Colonic mucosa (tissue), 4 donors: ENCODE measurements at places on chromosomes 2 and 18. TPM values are rescaled to one million over a fixed set of nuclear protein-coding genes. Genes with fewer than 3 reads are reported as not detected.

The HOXD8 gene
- 4.6 TPM for total RNA-seq

- no peaks in the 10 kb centered on the region for H3K4me1 ChIP-seq
- no peaks in the 10 kb centered on the region for H3K36me3 ChIP-seq
- H3K27me3 ChIP-seq, result no peaks in the 10 kb centered on the region
- no peak overlapping the region for H3K4me3 ChIP-seq
These were observed 150.7 kb downstream of the DYSF start for GRCh38 chr2:71603851-71604725.

The UGT1A3 gene
- 1.9 TPM for total RNA-seq

DNA sequence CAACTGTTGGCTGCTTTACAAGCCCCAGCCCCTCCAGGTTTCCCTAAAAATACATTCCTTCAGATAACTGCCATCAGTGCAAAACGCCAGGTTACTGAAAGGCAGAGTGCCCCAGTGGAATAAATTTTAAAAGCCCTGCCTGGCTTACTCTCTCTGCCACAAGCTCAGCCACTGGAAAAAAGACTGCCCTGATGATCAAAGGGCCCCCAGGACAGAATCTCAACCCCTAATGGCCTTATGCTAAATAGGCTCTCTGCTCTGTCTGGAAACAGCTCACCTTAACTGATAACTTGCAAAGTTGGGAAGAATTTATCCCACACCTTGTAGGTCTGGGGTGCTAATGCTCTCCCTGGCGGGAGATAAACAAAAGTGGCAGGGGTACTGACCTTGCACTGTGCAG lies 33.9 kb downstream of the CFAP53 start:
- H3K27me3 ChIP-seq, result no peaks in the 10 kb centered on the region
- H3K4me1 ChIP-seq, result no peaks in the 10 kb centered on the region
- no peak for DNase-seq
- H3K4me3 ChIP-seq, result no peak overlapping the region
- no peak overlapping the region for H3K27ac ChIP-seq

The CNDP1 gene
- total RNA-seq, result 0.10 TPM

- H3K27me3 ChIP-seq, result no peaks in the 10 kb centered on the region
- no peaks in the 10 kb centered on the region for H3K36me3 ChIP-seq
- no peak for DNase-seq
- no peak overlapping the region for H3K4me3 ChIP-seq
These were observed 655.9 kb upstream of the SOX11 start for GRCh38 chr2:5036256-5036655.

The MGAT4A gene
- total RNA-seq, result 103 TPM

The C2orf81 gene
- total RNA-seq, result 0.62 TPM

GRCh38 chr18:79588636-79589481 lies 90.7 kb upstream of the CTDP1 start:
- H3K4me3 ChIP-seq, result no peak overlapping the region
- peak; percentile 58 for DNase-seq
- H3K27ac ChIP-seq, result no peak overlapping the region
- no peaks in the 10 kb centered on the region for H3K4me1 ChIP-seq

GRCh38 chr2:152055366-152056108 lies 43.3 kb downstream of the CACNB4 start:
- H3K4me1 ChIP-seq, result no peaks in the 10 kb centered on the region
- no peak overlapping the region for H3K4me3 ChIP-seq
- no peaks in the 10 kb centered on the region for H3K36me3 ChIP-seq

The FOXI3 gene
- not detected for total RNA-seq

DNA sequence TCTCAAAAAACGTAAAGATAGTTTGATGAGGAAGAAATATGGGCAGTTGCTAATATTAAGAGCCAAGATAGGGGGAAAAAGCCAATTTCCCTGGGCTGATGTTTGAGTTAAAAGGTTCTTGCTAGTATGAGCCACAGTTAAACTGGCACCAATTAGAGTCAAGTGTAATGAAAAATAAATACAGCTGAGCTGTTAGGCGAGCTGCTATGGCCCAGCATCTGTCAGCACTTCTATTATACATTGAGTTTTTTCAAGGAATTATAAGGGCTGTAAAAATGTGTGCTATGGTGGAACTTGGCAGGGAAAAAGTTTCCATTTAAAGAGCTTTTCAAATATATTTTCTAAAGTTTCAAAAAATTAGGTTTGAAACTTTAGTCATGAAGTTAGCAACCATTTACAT lies 279.6 kb downstream of the CYRIA start:
- H3K27me3 ChIP-seq, result no peaks in the 10 kb centered on the region
- DNase-seq, result no peak
- H3K36me3 ChIP-seq, result no peaks in the 10 kb centered on the region
- H3K4me3 ChIP-seq, result no peak overlapping the region
- no peak overlapping the region for H3K27ac ChIP-seq

DNA sequence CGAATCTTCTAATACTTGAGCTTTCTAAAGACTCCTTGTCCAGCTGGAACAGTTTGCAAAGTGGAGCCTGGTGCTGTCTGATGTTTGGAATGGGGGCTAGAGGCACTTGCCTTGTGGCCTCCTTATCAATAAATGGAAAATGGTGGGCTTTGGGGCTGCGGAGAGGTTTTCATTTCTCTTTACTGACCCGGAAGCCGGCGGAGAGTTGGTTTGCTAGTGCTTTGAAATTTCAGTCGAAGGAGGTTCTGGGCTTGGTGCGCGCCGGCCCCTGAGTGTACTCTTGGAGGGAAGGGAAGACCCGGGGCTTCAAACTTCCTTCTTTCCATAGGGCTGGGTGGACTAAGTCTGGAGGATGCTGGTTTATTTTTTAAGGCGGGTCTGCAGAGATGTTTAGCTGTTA lies 714 bp downstream of the RPIA start:
- H3K27me3 ChIP-seq, result no peaks in the 10 kb centered on the region
- H3K4me3 ChIP-seq, result peak overlapping the region; percentile 89
- peak; percentile 47 for DNase-seq
- peak overlapping the region; percentile 45 for H3K27ac ChIP-seq
- H3K4me1 ChIP-seq, result no peaks in the 10 kb centered on the region
- no peaks in the 10 kb centered on the region for H3K36me3 ChIP-seq

- peaks cover 22% of the 10 kb centered on the region for H3K4me1 ChIP-seq
- H3K36me3 ChIP-seq, result no peaks in the 10 kb centered on the region
- H3K4me3 ChIP-seq, result no peak overlapping the region
- DNase-seq, result no peak
These were observed 58.8 kb downstream of the DGKD start for GRCh38 chr2:233413046-233413445.

The ANKRD30B gene
- 0.32 TPM for total RNA-seq

GRCh38 chr18:10842861-10843260 lies 306.5 kb downstream of the PIEZO2 start:
- no peak overlapping the region for H3K27ac ChIP-seq
- no peak for DNase-seq
- no peaks in the 10 kb centered on the region for H3K36me3 ChIP-seq
- no peaks in the 10 kb centered on the region for H3K4me1 ChIP-seq

GRCh38 chr18:10329101-10329500 lies 125.3 kb upstream of the APCDD1 start:
- H3K27me3 ChIP-seq, result no peaks in the 10 kb centered on the region
- H3K4me1 ChIP-seq, result no peaks in the 10 kb centered on the region
- H3K36me3 ChIP-seq, result no peaks in the 10 kb centered on the region
- DNase-seq, result no peak

The CAPN13 gene
- total RNA-seq, result 25.5 TPM

The DNAH7 gene
- 2.0 TPM for total RNA-seq

- no peaks in the 10 kb centered on the region for H3K4me1 ChIP-seq
- no peak overlapping the region for H3K4me3 ChIP-seq
- no peaks in the 10 kb centered on the region for H3K27me3 ChIP-seq
- DNase-seq, result no peak
- H3K27ac ChIP-seq, result no peak overlapping the region
- no peaks in the 10 kb centered on the region for H3K36me3 ChIP-seq
These were observed 11.1 kb downstream of the RHOB start for GRCh38 chr2:20457661-20458630.

GRCh38 chr2:42926434-42927333 lies 134.3 kb upstream of the HAAO start:
- DNase-seq, result peak; percentile 68
- no peaks in the 10 kb centered on the region for H3K36me3 ChIP-seq
- H3K27me3 ChIP-seq, result no peaks in the 10 kb centered on the region
- H3K4me3 ChIP-seq, result no peak overlapping the region

GRCh38 chr2:69572641-69573040 lies 70.9 kb downstream of the AAK1 start:
- no peaks in the 10 kb centered on the region for H3K27me3 ChIP-seq
- no peak for DNase-seq
- H3K27ac ChIP-seq, result no peak overlapping the region
- no peaks in the 10 kb centered on the region for H3K4me1 ChIP-seq
- H3K4me3 ChIP-seq, result no peak overlapping the region

GRCh38 chr2:39780825-39781600 lies 2.0 kb upstream of the THUMPD2 start:
- H3K36me3 ChIP-seq, result no peaks in the 10 kb centered on the region
- no peak for DNase-seq
- peaks cover 9% of the 10 kb centered on the region for H3K4me1 ChIP-seq

DNA sequence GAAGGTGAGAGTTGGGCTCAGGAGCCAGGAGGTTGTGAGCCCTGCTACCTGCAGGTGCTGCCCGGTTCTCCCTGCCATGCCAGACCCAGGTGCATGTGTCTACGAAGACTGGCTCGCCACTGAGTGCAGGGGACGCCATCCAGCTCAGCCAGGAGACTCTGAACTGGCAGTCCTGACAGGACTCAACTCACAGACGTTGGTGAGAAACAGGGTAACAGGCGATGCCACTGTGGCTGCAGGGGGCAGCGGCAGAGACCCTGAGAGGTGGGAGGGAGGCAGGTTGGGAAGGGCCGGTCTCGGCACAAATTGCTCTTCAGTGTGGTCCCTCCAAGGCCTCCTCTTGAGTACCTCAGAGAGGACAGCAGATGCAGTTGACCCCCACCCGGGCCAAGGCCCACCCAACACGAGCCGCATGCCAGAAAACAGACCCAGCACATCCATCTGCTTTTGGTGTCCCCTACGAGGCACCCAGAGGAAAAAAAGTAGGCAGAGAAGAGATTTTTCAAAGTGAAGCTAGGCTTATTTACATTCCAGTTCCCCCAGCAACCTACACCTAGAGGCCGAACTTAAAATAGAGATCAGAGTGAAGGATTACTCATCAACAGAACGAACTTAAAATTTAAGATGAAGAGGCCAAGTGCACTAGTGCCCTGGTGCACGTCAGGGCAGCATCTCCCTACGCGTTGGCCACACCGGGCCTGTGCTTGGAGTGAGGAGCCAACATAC lies 184.8 kb downstream of the SEPTIN10 start:
- no peaks in the 10 kb centered on the region for H3K36me3 ChIP-seq
- H3K4me1 ChIP-seq, result no peaks in the 10 kb centered on the region
- H3K27ac ChIP-seq, result no peak overlapping the region

The C1QL2 gene
- not detected for total RNA-seq

- H3K36me3 ChIP-seq, result peaks cover 4% of the 10 kb centered on the region
- H3K4me1 ChIP-seq, result peaks cover 13% of the 10 kb centered on the region
- peak; percentile 85 for DNase-seq
These were observed 954 bp upstream of the CTDSP1 start for GRCh38 chr2:218398437-218399390.

DNA sequence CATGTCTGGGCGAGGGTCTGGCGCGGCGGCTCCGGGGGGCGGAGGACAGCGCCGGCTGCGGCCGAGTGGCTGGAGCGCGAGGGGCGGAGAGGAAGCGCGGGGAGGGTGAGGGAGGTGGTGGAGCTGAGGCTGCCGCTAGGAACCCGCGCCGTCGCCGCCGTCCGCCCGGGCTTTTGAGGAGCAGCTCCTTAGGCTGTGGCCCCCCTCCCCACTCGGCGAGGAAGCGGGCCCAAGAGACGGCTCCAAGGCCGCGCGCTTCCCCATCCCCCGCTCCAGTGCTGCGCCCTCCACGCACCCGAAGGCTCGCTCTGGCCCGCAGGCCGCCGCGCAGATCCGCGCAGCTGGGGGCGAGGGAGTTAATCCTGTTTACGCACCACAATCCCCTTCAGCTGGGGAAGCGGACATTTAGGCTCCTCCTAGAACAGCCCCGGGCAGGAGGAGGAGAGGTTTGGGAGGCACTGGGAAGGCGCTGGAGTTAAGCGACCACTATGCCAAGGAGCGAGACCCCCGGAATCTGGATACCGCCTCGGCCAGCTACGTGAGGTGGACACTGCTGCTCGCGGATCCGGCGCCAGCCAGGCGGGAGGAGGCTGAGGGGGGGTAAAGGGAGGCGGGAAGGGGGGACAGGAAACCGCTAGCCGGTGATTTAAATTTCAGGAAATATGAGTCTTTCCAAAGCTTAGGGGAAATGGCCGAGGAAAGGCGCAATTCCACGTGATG lies at the start of gene CNRIP1:
Gene CNRIP1 (minus strand): TSS at position 552 of the 720 bp plus-strand sequence. CDS start 549 bp downstream, at position 3.
- H3K36me3 ChIP-seq, result no peaks in the 10 kb centered on the region
- H3K27me3 ChIP-seq, result peaks cover 15% of the 10 kb centered on the region
- DNase-seq, result peak; percentile 50
- no peaks in the 10 kb centered on the region for H3K4me1 ChIP-seq
- peak within 1 kb of the TSS; percentile 52 for H3K4me3 ChIP-seq
- H3K27ac ChIP-seq, result peak within 1 kb of the TSS; percentile 80

- no peaks in the 10 kb centered on the region for H3K27me3 ChIP-seq
- no peaks in the 10 kb centered on the region for H3K4me1 ChIP-seq
- no peaks in the 10 kb centered on the region for H3K36me3 ChIP-seq
- H3K27ac ChIP-seq, result no peak overlapping the region
These were observed 473.2 kb upstream of the SPHKAP start for GRCh38 chr2:228654707-228655106.

The COBLL1 gene
- total RNA-seq, result 23.9 TPM

DNA sequence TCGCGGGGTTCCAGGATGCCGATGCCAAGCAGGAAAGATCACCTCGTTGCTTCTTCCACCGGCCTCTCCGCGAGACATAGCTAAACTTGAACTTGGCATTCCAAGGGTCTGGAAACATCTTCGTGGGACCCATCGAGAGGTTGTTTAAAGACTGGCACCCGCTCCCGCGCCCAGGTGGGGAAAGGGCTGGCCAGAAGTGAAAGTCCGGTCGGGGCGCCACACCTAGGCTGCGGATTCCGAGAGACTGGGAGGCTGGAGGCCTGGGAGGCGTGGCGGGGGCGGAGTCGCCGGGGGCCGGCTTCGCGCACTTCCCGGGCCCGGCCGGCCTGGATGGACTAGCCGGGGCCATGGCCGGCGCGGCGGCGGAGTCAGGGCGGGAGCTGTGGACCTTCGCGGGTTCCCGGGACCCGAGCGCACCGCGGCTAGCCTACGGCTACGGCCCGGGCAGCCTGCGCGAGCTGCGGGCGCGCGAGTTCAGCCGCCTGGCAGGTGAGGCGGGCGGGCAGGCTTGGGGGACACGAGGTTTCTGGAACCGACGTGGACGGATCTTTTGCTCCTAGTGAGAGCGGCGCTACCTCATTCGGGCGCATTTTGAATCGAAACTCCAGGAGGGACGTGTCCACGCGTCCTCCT lies at the start of gene MOCOS:
Gene MOCOS (plus strand): TSS at position 305 of the 633 bp plus-strand sequence. CDS start 43 bp downstream, at position 348.
- H3K36me3 ChIP-seq, result no peaks in the 10 kb centered on the region
- peak within 1 kb of the TSS; percentile 65 for H3K27ac ChIP-seq
- H3K27me3 ChIP-seq, result no peaks in the 10 kb centered on the region
- peak; percentile 93 for DNase-seq
- no peaks in the 10 kb centered on the region for H3K4me1 ChIP-seq
- peak within 1 kb of the TSS; percentile 83 for H3K4me3 ChIP-seq

- H3K36me3 ChIP-seq, result no peaks in the 10 kb centered on the region
- no peak overlapping the region for H3K27ac ChIP-seq
- H3K4me1 ChIP-seq, result no peaks in the 10 kb centered on the region
- H3K4me3 ChIP-seq, result no peak overlapping the region
- no peaks in the 10 kb centered on the region for H3K27me3 ChIP-seq
- no peak for DNase-seq
These were observed 818.4 kb downstream of the SOCS6 start for GRCh38 chr18:71107244-71107643.
